ENCODE measurements at places on chromosomes 11 and 22.

DNA sequence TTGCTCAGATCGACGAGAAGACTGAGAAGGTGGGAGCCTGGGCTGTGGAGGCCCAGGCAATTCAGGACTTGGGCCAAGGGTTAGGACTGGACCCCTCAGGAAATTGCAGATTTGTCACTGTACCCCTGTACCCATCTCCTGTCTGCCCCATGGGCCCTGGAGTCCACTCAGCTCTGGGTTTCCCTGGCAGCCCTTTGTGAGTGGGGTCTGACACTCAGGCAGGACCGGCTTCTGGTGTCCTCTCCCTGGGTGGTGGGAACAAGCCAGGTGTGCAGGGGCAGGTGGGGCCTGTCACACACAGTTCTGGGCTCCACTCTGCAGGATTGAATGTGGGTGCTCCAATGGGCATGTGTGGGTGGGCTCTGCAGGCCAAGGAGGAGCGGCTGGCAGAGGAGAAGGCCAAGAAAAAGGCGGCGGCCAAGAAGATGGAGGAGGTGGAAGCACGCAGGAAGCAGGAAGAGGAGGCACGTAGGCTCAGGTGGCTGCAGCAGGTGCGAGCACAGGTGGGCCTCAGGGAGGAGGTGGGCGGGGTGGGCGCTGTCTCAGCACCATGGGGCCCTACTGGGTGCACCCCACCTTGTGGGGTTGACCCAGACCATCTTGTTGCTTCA lies 21.6 kb downstream of the INCENP start:
- no peak for DNase-seq

GRCh38 chr11:83471831-83472727 lies 185.9 kb upstream of the CCDC90B start:
- no peak for DNase-seq

GRCh38 chr11:29989174-29989970 lies 27.5 kb downstream of the KCNA4 start:
- no peak for DNase-seq

GRCh38 chr22:45462034-45462655 lies 40.5 kb upstream of the FBLN1 start:
- no peak for DNase-seq

DNA sequence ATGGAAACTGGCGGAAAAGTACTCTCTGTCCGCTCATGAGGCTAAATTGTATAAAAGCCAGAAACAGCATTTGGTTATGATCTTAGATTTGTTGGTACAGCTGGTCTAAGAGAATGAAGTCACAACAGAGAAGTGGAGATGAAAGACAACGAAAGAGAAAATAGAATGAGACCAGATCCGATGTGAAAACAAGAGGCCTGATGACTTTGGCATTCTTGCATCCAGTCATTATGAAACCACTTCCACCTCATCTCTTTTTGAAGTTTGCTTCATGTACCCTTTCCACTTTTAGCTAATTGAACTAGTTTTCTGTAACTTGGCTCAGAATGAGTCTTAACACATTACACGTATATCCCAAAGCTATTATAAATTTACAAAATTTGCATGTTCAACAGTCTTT lies 1431.7 kb downstream of the LRRC4C start:
- no peak for DNase-seq

- DNase-seq = no peak
These were observed 279.0 kb downstream of the TBC1D22A start for GRCh38 chr22:47041271-47042115.

DNA sequence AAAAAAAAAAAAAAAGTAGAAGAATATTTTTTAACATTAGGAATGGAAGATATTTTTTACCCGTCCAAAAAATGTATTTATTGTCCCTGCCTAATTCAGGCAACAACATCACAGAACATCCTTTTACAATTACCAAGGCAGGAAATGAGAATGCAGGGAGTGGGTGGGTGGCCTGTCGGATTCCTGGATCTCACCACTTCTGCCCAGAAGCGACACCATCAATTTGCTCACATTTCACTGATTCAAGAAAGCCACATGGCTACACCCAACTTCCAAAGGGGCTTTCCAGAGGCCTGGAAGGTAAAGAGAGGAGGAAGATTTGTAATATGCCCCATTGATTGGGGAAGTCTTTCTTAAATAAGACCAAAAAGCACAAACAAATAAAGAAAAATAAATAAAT lies 93.8 kb upstream of the CLPB start:
- DNase-seq = no peak

DNA sequence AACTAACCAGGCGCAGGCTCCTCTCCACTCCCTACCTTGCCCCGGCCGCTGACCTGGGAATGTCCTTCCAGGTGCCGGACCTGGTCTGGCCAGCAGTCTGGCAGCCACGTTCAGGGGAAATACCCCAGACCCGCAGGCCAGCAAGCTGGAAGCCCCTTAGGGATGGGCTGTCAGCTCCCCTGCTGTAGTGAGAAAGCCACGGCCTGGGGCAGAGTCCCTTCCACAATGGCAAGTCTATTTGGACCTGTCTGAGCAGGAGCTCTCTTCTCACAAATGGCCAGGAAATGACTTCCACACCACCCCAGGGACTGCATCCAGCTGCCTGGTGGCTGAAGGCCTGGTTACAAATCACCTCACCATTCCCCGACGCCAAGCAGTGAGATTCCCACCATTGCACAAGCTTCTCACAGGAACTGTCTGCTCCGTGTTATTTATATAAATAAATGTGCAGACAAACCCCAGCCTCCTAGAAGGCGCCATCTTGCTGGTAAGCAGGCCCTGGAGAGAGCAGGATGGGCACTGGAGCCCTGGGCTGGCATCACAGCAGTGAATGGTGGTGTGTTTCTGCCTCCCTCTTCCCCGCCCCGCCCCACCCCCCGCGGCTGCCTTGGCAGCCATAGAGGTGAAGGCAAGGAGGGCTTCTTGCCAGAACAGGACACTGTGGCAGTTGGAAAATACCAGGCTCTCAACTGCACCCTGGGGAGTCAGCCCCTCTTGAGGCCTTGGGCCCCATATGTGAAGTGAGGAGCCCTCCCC lies 23.7 kb downstream of the RSPH14 start:
- no peak for DNase-seq

DNA sequence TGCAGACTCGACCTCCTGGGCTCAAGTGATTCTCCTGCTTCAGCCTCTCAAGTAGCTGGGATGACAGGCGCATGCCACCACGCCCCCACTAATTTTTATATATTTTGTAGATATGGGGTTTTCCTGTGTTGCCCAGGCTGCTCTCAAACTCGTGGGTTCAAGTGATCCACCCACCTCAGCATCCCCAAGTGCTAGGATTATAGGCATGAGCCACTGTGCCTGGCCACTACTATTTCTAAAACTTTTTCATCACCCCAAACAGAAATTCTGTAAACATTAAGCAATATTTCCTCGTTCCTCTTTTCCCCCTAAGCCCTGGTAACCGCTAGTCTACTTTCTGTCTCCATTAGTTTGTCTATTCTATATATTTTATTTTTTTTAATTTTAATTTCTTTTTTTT lies 9.0 kb upstream of the ATG16L2 start:
- no peak for DNase-seq

DNA sequence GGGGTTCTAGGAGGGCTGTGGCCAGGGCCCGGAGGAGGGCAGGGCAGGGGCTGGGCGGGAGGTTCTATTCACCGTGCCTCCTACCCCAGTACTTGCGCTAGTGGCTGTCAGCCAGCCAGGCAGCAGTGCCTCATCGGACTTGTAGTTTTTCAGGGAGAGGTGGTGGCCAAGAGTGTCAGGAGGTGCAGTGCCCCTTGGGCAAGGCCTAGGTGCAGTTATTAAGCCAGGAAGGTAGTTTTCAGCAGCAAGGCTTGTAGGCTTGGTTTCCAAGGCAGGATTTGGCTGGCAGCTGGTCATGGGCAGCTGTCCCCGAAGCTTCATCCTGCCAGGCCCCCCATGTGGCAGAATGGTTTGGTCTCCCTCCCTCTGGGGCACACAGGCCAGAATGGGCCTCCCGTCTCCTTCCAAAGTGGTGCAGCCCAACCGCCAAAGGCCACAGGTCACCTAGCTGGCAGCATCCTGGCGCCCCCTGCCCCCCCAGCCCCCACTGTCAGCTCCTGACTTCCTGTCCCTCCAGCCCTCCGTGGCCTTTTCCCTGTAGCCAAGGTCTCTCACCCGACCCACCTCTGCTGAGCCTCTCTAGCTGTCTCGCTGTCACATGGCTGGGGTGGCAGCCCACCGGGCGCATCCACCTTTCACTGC lies 8.5 kb downstream of the CCDC88B start:
- no peak for DNase-seq

DNA sequence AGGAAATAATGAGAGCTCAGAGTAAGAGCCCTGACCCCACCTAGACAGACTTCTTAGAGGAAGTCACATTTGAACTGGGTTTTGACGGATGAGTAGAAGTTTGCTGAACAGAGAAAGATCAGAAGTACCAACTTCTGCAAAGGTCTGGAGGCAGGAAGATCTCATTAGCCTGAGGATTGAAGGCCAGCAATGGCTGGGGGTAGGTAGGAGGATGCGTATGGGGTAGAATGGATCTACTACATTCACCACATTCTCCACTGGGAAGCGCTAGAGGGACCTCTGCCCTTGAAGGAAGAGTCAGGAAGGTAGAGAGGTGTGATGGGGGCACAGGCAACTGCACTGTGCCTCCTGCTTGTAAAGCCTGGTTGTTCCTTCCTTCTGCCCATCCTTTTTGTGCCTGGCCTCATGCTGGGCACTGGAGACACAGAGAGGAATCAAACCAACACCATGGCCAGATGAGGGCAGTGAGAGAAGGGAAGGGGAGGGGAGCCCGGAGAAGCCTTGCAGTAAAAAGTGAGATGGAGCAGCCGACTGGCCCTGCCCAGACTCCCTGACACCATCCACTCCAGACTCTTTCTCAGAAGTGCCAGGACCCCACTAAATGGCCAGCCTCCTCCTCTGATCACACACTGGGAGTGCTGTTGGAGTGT lies 4.9 kb downstream of the TPBGL start:
- DNase-seq = no peak

DNA sequence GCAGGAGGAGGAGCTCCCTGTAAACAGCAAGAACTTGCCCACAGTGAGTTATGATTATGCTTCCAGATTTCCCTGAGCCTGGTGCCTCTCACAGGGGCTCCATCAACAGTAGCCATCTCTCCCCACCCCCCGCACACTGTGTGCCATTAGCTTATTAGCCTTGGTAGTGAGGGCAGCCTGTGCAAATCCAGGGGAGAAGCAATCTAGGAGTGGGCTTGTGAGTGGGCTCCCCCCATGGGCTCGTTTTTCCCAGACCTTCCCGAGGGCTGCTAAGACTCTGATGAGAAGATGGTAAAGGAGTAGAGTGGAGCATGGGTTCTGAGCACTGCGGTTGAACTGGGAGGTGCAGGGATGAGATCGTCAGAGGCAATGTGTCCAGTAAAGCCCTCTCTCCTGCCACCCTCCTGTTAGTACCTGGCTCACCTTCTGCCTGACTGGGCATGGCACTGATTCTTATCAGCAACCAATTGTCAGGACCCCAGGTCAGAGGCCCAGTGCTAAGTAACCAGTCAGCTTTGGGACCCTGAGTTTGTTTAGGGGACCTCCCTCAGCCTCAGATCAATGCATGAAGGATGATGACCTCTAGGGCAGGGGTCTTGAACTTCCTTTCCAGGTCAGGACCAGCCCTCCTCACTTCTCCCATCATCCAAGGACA lies 38.4 kb upstream of the TP53I11 start:
- no peak for DNase-seq

- DNase-seq = no peak
These were observed 56.8 kb upstream of the FGF3 start for GRCh38 chr11:69876013-69876412.
